K562 (cell line): ENCODE measurements at places on chromosomes 7 and 10.

DNA sequence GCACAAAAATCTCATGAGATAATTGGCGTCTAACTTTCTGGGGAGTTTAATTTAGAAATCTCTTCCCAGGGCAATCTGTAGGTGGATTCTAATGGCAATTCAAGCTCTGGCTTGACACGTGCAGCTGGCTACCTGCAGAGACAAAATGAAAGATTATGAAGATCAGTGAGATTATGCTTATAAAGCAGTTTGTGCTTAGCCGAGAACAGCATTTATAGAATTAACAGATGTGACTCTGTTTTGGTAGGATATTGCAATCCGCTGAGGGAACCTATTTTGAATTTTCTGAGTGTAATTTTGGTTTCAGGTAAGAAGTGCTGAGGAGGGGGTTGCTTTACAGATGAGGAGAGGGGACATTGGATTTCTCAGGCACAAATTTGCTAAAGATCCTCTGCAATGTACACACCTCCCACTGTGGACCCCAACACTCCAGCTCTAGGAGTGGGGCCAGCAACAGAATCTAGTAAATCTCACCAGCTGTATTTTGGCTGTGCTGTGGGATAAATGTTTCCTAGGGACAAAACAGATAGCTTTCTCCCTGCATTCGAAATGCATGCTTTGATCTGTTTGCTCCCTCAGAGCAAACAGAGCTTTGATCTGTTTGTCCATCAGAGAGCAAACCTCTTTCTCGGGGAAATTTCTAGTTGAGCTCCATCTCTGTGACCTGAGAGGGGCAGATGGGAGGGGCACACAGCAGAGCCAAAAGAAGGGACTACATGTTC, 7.4 kb downstream of the GJD4 start:
- no peak for DNase-seq

DNA sequence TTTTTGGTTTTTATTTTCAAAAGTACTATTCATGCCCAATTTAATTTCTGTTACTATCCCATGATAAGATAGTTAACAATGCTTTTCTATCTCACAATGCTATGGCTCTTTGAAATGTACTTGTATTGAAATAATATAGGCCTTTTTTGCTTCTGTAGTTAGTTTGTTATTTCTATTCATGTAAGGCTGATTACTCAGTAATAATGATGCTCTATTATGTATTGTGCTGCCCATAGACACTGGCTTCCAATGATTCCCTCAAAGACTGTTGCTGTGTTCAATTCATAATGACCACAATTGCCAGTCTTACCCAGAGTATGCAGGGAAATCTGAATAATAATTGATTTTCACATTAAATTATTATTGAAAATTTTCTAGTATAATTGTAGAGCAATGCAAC, 155.5 kb upstream of the POT1 start:
- DNase-seq, result no peak

GRCh38 chr7:15845868-15846267, 159.4 kb upstream of the MEOX2 start:
- DNase-seq, result no peak

DNA sequence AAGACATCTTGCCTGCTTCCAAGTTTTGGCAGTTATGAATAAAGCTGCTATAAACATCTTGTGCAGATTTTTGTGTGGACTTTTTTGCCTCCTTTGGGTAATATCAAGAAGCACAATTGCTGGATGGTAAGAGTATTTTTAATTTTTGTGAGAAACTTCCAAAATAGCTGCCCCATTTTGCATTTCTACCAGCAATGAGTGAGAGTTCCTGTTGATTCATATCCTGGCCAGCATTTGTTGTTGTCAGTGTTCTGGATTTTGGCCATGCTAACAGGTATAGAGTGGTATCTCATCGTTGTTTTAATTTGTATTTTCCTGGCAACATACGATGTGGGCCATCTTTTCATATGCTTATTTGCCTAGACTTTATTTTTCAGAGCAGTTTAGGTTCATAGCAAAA, 53.9 kb downstream of the BTAF1 start:
- DNase-seq, result no peak

- peak; percentile 40 for DNase-seq
Observed at GRCh38 chr10:110311357-110311949, 6.7 kb upstream of the SMNDC1 start.

GRCh38 chr10:92993699-92994272, 66.8 kb upstream of the CYP26C1 start:
- DNase-seq, result no peak

GRCh38 chr7:155489862-155490696, 32.1 kb downstream of the EN2 start:
- no peak for DNase-seq

GRCh38 chr7:7214398-7215347, 32.3 kb downstream of the C1GALT1 start:
- DNase-seq, result no peak

DNA sequence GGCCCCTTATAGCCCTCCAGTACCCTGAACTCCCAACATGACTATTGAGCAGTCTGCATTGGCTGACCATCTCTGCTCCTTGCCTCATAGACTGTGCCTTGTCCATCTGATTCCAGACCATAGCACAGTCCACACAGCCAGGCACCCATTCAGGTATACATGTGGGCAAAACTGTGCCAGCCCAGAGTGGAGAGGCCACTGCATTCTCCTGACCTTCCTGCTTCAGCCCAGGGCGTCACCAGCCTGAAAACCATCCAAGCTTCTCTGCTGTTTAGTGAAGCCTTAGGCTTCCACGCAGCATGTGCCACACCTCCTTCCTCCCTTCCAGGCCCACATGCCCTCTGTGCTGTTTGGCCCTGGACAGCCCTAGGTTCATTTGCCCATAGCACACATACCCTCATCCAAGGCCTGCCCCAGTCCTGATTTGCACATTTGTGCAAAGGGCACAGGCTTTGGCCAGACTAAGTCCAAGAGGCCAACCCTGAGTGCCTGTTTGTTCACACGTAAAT, 10.5 kb downstream of the DDX56 start:
- no peak for DNase-seq

DNA sequence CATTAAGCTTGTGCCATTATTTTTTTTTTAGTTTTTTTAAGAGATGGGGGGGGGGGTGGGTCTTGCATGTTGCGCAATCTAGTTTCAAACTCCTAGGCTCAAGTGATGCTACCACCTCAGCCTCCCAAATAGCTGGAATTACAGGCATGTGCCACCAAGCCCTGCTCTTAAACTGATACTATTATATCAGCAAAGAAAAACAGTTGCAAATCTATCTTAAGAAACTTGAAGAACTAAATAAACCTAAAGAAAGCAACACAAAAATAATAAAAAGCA, 47.5 kb downstream of the BRAF start:
- DNase-seq, result no peak

DNA sequence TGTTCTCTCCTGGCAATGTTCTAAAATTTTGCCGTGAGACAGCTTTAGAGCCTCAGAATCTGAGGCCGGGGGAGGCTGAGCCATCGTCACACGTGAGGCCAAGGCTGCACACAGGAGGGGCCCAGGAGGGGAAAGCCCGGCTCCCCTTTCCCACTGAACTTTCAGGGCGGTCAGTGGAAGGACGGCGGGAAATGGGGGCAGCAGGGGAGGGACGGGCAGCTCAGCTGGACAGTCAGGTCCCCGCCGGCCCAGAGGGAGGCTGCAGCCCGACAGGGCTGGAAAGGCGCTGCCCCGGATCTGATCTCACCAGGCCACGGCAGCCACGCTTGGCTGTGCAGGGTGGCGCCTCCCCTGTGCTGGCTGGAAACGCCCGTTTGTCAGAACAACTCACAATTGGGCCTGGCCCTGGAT, 43.3 kb upstream of the ADGRA1 start:
- DNase-seq, result no peak

DNA sequence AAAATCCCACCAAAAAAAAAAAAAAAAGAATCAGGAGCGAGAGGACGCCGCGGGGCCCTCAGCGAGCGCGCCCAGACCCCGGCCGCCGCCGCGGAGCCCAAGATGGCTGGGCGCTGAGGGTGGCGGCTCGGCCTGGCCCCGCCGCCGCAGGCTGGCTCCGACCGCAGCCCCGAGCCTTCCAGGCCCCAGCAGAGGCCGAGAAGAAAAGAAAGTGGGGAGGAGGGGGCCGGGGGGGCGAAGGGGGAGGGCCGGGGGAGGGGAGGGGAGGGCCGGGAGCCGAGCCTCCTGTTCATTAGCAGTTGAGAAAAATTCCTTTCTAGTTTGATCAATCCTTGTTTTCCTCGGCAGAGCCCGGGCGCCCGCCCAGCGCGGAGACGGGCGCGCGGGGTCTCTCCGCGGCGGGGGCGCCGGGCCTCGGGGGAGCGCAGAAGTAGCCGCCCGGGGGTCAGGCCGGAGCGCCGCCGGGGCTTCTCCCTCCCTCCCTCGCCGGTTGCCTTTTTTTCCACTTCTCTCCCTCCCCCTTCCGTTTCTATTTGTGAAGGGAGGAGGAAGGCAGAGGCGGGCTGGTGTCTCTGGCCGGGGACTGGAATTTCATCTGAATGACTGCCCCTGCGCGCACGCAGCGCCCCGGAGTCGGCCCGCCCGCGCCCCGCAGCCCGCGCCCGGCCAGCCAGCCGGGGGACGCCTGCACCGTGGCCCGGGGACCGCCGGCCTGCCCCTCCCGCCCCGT, 778 bp upstream of the TRIM8 start:
- peak; percentile 57 for DNase-seq

- peak; percentile 22 for DNase-seq
Observed at GRCh38 chr7:91683823-91684222, 196.7 kb downstream of the MTERF1 start.

- peak; percentile 68 for DNase-seq
Observed at GRCh38 chr10:73810735-73811465, 498 bp downstream of the NDST2 start.

- DNase-seq, result no peak
Observed at GRCh38 chr10:36488579-36488978, 636.8 kb upstream of the ANKRD30A start.

DNA sequence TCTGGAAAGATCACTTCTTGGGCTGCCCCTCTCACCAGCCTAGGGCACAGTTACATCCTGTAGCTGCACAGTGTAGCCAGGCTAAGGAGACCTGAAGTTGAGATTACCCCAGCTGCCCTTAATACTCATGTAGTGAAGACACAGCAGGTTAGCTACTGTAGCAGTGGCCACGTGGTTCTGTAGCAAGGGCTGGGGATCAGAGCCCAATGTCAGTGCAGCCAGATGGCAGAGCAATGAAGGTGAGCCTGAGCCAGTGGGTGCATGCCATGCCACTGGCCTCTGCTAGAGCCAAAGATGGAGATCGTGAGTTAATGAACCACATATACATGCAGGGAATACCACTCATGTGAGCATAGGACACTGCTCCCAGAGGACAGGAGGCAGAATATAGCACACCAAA, 15.5 kb downstream of the AMPH start:
- DNase-seq, result no peak
